MCF 10A (cell line): ENCODE measurements at places on chromosomes 5 and 9. TPM values are rescaled to one million over a fixed set of nuclear protein-coding genes. Genes with fewer than 3 reads are reported as not detected.
A peak's percentile ranks its signal among the peaks of the same experiment; 100 is the strongest.

DNA sequence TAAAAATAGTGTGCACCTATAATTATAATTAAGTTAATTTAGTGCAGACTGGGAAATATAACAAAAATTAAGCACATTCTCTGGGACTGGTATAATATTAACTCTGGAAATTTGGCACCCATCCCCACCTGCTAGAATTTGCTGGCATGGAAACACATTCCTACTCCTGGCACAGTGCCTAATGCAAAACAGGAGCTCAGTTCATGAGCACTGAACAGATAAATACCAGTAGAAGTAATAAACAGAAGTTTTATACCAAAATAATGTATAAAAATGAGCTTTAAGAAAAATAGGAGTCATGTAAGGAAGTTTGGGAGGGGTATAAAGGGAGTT is 23.7 kb upstream of the NPR3 start:
- peak; percentile 62 for DNase-seq

DNA sequence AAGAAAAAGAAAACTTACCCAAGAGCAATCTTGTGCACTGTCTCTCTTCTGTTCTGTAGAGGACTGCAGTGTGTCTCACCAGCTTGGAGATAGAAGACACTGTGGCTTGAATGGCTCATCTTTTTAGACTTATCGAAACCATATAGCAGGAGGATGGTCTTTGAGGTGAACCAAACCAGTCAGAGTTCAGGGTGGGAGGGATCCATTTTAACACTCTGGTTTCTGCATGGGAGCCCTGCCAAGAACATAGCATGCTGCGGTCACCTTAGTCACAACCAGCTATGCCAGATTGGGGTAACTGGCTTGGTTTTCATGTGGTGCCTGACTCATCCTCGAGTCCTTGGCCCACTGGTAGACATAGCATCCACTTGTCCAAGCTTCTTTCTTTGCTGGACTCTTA is 135.1 kb downstream of the PAPPA start:
- peak; percentile 99 for DNase-seq

GRCh38 chr9:35749515-35750255 is 598 bp downstream of the RGP1 start:
- DNase-seq = peak; percentile 40

GRCh38 chr5:62671479-62671878 is 92.9 kb downstream of the LRRC70 start:
- DNase-seq = no peak

GRCh38 chr5:25448190-25448621 is 803.4 kb upstream of the CDH10 start:
- DNase-seq = no peak

DNA sequence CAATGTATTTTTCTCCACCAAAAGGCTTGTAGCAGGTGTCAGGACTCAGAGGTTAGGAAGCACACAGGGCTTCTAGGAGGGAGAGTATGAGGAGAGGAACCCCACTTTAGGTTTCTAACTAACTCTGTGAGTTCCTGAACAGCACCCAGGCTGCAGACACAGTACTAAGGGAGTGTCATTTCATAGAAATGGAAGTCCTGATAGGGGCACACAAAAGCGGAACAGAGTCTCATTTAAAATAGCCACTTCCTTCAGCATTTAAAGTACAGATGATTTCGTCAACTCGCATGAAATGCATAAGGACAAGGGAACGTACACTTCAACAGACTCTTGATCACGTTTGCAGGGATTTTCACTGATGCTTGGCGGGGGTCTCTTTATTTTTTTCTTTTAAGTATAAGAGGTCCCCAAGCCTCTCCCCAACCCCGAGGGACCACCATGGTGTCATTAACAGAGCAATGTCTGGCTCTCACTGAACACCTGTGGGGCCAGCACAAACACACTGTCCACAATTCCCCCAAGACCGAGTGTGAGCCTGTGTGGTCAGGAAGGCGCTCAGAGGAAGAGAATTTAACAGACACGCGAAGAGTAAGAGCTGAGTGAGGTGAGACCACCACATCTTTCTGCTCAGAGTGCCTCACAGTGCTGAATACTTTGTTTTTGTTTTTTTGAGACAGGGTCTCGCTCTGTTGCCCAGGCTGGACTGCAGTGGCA is 82.3 kb downstream of the SECISBP2 start:
- no peak for DNase-seq

GRCh38 chr9:30713243-30713642 is 1671.2 kb upstream of the ACO1 start:
- DNase-seq = no peak

GRCh38 chr5:152572812-152573211 is 167.7 kb upstream of the NMUR2 start:
- DNase-seq = no peak

DNA sequence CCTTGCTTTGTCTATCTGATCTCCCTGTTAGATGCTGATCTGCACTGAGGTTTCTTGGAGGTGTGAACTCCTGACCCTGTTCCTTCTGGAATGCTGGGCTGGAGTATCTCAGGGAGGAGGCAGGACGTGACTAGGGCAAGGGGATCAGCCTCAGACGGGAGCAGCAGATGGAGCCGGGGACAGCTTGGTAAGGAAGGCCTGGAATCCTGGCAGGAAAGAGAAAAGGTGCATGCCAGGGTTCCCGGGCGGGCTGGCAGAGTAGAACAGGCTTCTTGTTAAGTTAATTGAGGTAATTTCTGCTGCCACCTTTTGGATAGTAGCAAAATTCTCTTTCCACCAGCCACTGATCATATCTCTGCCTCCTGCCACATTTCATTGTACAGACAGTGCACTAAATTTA is 180.9 kb downstream of the ZNF462 start:
- DNase-seq = no peak

- DNase-seq = peak; percentile 49
Observed at GRCh38 chr5:42614509-42614908, 142.1 kb upstream of the CCDC152 start.

DNA sequence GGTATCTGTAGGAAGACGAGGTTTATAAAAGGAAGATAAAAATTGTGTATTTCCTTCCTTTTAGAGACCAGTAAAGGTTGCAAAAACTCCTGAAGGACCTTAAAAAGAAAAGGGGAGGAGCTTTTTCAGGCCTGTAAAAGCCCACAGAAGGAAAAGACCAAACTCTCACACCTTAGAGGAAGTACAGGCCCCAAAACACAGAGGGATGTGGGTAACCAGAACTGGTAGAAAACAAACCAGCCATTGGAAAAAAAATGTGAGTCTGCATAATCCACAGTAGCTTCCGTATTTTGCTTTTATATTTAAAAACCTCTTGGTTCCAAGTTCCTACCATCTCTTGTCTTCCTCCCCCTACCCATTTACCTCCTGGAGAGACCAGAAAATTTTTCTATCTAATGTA is 8.5 kb downstream of the GIN1 start:
- no peak for DNase-seq

DNA sequence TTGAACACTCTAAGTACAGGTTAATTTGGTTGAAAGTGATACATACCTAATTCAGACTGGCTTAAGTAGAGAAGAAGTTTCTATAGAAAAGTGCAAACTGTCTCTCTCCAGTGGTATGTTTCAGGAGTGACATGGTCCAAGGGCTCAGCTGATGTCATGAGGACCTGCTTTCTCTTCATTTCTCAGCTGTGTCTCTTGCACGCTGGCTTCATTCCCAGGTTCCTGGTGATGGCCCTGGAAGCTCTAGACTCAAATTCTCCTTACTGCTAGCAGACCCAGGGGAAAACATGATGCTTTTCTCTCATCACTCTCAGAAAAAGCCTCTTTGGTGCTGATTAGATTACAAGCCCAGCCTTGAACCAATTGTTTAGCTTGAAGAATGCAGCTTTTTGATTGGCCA is 211.9 kb upstream of the CLINT1 start:
- DNase-seq = no peak

DNA sequence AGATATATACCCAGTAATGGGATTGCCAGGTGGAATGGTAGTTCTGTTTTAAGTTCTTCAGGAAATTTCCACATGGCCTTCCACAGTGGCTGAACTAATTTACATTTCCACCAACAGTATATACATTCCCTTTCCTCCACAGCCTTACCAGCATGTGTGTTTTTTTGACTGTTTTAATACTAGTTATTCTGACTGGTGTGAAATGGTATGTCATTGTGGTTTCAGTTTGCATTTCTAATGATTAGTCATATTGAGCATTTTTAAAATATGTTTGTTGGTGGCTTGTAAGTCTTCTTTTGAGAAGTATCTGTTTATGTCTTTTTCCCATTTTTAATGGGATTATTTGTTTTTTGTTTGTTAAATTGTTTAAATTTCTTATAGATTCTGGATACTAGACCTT is 208.9 kb downstream of the CFAP90 start:
- DNase-seq = no peak

GRCh38 chr9:122526602-122527001 is 491 bp downstream of the OR1N1 start:
- DNase-seq = no peak

GRCh38 chr5:24909210-24909609 is 264.4 kb upstream of the CDH10 start:
- DNase-seq = no peak

- no peak for DNase-seq
Observed at GRCh38 chr5:68170826-68171558, 44.6 kb upstream of the PIK3R1 start.

GRCh38 chr5:101942321-101942882 is 353.7 kb downstream of the SLCO4C1 start:
- peak; percentile 53 for DNase-seq

DNA sequence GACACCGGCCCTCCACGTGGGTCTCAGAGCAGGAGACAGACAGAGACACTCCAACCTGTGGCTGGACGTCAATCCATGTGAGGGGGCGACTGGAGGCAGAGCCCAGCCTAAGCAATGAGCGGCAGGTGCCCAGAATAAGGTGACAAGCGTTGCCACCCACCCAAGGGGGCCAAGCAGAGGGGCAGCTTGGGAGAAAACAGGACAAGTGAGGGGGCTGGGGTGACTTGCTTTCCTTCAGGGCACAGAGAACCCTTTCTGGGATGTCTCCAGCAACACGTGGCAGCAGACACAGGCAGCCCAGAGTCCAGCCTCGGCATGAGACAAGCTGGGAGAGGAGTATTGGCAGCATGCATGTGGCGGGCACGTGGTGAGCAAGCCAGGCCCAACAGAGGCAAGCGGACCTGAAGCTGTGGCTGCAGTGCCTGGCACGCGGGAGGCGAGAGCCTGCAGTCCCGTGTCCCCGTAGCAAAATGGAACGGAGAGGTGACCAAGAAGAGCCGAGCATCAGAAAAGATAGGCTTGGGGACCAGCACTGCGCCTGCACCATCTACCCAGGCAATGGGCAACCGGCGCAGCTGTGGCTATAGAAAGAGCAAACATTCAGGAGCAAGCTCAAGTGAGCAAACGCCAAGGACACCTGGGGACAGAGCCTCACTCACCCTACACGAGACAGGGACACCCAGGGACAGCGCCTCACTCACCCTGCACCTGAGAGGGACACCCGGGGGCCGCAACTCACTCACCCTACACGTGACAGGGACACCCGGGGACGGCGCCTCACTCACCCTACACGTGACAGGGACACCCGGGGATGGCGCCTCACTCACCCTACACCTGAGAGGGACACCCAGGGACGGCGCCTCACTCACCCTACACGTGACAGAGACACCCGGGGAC is 6.2 kb downstream of the TERT start:
- DNase-seq = no peak

DNA sequence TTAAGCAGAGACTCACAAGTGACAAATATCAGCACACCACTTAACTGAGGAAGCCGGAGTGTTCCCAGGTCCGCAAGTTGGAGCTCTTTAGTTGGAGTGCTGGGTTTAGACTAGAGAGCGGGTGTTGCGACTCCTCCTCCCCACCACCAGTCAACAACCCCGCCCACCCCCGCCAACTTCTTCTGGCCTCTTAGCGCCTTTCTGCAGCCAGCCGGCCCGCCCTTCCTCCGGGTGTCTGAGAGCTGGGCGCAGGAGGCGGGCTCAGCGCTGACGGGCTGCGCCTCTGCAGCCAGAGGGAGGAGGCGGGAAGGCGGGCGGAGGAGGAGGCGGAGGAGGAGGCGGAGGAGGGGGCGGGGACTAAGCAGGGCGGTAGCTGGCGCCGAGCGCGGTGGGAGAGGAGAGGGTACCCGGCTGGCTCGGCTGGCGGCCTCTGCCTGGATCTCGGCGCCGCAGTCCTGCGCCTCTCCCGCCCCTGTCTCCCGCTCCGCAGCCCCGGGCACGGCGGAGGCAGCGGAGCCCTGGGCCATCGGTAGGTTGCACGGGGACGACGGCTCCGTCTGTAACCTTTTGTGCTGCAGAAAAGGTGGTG is at the start of gene MACIR:
TSS of gene MACIR (plus strand) at position 396 of the 589 bp plus-strand sequence. CDS start 17,157 bp downstream, outside the sequence.
- peak; percentile 98 for DNase-seq

GRCh38 chr5:76367623-76368371 is 35.3 kb upstream of the IQGAP2 start:
- DNase-seq = peak; percentile 67

DNA sequence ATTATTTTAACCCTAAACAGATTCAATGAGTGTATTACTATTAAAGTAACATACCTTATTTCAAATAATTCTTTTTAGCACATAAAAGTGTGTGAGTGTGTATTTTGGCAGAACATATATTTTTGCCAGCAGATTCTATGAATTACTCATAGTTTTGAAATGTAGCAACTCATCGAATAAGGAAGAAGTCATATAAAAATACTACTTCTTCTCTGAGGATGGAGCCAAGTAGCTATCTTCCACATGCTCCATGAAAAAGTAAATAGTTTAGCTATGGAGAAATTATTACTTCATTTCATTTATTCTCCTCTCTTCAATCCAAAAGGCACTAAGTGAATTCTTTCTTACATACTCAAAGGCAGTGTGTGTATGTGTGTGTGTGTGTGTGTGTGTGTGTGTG is 1090.4 kb upstream of the CDH6 start:
- peak; percentile 63 for DNase-seq

- DNase-seq = peak; percentile 69
Observed at GRCh38 chr9:75903785-75904360, 13.4 kb downstream of the PCSK5 start.

Gene ORM2
- total RNA-seq = not detected in 2 replicates

Gene OSMR
- 86.1 and 89.1 TPM in 2 replicates for total RNA-seq

Gene SPATA31A3
- total RNA-seq = not detected in 2 replicates

Gene C9orf43
- 0.84 and 1.1 TPM in 2 replicates for total RNA-seq

Gene ADGRV1
- total RNA-seq = 0.22 TPM in 1 of 2 replicates, not detected in the other

Gene FAM153A
- total RNA-seq = not detected in 2 replicates
